ENCODE measurements at places on chromosomes 3 and 15.

GRCh38 chr3:190125436-190126068, 4.9 kb upstream of the P3H2 start:
- no peak for DNase-seq

DNA sequence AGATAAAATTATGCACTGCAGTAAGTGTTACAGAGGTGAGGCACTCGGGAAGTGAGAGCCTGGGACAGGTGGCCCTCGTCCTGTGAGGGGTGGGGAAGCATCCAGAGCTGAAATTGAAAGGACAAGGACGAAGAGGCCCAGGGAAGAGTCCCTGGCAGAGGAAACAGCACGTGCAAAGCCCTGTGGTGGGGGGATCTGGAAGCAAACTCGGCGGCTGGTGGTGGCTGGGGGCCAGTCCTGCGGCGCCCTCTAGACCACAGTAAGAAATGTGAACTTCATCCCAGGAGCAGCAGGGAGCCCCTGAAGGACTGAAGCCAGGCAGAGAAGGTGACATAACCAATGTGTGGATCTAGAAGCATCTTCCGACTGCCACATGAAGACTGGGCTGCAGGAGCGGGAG, 42.8 kb downstream of the GRIP2 start:
- no peak for DNase-seq

DNA sequence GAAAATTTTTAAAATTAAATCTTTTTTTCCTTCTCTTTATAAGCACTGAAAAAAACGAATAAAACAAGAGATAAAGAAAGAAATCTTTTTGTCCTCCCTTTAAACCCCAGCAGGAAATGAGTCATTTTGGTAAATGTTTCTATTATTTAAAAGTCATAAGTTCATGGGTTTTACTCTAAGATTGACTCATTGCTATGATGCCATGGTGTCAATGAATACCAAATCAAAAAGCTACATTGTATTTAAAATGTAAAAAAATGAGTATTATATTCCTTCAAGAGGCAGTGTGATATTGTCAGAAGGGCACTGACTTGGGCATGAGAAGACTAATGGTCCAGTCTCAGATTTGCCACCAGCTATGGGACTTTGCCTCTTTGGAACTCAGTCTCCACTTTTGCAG, 303.4 kb upstream of the DNAJC19 start:
- DNase-seq, result no peak

DNA sequence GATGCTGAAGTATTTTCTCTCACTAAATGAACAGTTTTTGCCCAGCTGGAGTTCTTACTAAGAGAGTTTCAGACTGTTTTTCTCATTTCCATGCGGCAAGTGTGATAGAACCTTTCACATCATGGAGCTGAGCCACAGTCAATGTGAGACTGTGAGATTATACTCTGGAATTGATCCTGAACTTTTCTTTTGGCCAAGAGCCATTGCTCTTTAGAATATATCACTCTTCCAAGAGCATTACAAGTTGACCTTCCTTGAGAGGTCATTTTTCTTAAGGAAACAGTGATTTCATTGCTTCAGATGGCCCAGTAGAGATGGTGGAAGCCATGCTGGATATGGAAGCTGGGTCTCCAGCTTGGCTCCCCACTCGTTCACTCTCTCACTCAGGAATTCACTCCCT, 212.9 kb upstream of the UMPS start:
- DNase-seq, result no peak

DNA sequence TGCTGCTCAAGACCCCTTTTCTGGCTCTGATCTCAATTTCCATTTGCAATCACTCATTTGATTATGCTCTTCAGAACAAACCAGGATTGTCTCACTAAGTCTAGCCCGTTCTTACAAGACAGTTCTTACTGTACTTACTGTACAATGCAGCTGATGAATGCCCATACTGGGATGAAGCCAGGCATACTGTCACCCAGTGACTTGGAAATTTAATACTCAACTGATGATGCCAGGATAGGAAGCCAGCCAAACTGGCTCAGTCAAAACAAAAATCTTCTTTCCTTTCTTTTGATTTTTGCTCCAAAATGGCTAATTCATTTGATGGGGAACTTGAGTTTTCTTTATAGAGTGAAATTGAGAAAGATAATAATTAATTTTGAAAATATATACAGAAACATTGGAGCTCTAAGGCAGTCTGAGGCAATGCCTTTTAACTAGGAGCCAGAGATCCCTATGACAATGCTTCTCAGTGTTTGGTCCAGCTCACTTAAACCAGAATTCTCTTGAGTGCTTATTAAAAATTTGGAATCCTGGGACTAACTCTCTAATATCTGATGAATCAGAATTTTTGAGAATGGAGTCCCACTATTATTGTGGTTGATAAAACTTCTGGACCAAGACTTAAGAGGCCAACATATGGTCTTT, 265.6 kb upstream of the THBS1 start:
- DNase-seq, result no peak

DNA sequence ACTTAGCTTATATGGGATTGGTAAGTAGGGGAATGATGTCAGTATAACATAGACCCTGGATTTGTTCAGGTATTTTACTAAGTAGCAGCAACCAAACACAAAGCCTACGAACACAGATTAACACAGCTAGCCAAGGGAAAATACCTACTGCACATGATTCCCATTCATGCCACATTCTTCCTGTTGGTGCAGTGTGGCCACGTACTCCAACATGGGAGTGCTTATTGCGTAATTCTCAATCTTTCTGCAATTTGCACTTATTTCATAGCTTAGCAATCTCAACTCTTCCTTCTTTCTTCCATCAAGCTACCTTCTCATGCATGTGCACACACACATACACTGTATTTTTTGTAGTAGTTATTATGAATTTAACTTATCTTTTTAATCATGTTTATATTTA, 186.8 kb downstream of the IL5RA start:
- no peak for DNase-seq

Measured in midbrain (tissue), 1 donor.